NCI-H2081 (cell line): ENCODE measurements at places on chromosomes 7 and 10.

DNA sequence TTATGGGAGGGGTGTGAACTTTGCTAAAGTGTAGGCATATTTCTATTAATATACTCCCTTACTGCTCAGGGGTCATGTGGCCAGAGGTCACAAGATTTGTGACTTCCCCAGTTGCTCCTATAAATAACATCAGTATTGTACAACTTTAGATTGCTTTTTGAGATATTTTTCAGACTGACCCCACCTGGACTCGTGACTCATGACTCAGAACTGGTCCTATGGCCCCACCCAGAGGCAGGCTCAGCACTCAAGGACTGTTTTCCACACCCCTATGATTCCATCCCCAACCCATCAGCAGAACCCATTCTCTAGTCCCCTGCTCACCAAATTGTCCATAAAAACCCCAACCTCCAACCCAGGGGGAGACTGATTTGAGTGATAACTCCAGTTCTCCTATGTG lies 2.7 kb upstream of the CUL2 start:
- no peak for DNase-seq

- DNase-seq: no peak
Observed at GRCh38 chr7:154231732-154232131, 179.5 kb downstream of the DPP6 start.

GRCh38 chr7:35717013-35717412 lies 22.1 kb upstream of the HERPUD2 start:
- DNase-seq: no peak

- no peak for DNase-seq
Observed at GRCh38 chr10:6267941-6268340, 65.2 kb downstream of the PFKFB3 start.

GRCh38 chr10:125396676-125397075 lies 236.3 kb upstream of the CTBP2 start:
- no peak for DNase-seq

- no peak for DNase-seq
Observed at GRCh38 chr7:123649964-123650363, 5.7 kb upstream of the LMOD2 start.

GRCh38 chr7:28200598-28200997 lies 20.0 kb upstream of the JAZF1 start:
- DNase-seq: no peak

GRCh38 chr10:3500408-3500856 lies 284.6 kb downstream of the KLF6 start:
- no peak for DNase-seq

GRCh38 chr10:84269773-84270172 lies 24.9 kb downstream of the RGR start:
- no peak for DNase-seq

DNA sequence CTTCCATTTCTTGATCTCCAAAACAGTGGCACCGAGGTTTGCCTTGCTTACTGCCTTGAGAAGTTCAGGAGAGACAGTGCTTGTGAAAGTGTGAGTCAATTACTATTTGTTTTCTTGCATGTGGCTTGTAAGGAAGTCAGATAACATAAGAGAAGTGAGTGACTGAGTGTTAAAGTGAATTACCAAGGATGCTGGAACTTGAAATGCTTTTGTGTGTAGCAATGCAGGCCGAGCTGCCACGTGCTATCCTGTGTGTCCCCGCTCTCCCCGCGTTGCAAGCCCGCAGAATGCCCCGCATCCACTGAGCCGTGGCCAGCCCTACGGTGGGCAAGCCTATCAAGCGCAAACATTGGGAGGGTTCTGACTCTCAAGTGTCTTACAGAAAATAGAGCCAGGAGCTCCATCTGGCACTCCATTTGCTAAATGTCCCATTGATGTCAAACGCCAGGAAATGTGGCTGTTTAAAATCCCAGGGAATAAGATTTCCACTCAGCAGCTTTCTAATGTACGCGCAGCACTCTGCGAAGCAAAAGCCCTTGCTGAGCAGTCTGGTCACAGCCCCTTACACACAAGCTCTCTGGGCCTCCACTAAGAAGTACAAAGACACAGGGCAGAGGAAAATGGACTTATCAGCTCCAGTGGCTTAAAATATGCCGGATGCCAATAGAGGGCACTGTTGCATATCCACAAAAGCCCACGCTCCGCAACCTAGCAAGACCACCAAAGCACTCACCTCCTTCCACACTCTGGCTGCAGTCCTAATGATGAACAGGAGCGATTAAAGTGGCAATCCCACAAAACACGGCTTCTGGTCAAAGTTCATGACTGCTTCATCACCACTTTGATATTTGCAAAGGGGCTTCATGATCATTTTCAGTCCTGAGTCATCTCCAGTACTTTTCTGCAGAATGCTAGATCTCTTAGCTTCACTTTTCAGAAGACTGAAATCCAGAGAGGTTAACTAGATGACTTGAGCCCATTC lies 158.0 kb upstream of the ITGB1 start:
- DNase-seq: peak; percentile 36

- DNase-seq: no peak
Observed at GRCh38 chr10:17003151-17003550, 126.5 kb downstream of the CUBN start.

DNA sequence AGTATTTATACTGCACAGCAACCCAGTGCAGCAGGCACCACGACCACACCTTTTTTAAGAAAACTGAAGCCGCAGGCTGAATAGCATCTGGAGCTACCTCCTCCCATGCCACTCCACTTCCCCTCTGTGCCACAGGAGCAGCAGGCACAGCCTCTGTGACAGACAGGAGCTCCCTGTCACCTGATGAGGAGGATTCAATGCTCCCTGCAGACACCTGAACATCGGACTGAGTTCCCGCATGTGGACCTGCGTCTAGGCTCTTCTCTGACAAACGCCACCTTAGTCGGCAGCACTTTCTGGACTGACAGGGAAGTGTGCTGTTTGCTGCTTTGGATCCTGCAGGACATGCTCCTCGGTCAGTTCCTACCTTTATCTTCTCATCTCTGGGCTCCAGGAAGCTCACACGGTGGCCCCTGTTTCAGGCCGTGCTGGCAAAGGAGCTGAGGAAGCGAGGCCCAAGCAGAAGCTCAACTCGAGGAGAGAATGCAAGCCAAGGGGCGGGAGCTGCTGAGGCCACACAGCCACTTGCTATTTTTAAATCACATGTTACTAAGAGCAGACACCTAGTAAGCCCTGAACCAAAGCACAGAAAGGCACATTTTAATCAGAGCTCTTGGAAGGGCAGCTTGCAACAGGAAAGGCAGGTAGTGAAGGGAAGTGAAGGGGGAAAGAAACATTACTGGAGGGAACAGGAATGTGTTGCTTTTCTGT lies 56.6 kb downstream of the VOPP1 start:
- DNase-seq: no peak

DNA sequence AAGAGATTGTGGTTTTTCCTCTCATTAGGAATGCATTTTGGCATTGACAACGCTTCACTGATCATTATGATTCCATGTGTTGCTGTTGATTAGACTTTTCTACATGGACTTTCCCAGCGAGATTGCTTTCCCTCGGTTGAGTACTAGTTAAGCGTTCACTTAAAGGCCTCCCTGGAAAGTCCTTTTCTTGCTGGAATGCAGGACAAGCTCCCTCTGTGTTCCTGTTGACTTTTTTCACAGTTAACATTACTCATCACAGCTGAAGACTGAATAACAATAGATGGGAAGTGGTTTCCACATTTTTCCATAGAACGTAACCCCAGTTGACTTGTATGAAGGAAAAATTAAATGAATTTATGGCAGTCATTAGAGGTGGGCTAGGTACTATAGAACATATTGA lies 2.6 kb upstream of the CAV1 start:
- no peak for DNase-seq

GRCh38 chr10:24310104-24310503 lies 101.2 kb downstream of the KIAA1217 start:
- DNase-seq: no peak

DNA sequence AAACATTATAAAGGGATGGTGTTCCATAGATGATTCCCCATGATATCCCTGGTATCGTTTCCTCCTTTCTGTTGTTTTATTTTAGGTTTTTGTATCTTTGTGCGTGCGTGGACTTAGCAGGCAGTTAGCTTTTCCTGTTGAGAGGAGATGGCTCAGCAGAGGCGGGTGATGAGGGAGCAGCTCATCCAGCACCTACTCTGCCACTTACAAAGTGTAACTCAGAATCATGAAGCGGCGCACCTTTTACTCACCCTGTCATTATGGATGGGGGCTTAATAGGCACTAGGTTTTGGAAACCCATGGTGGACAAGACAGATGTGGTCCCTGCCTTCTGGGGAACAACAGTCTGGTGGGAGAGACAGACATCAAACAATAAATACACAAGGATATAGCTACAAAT lies 17.1 kb downstream of the FAM241B start:
- DNase-seq: no peak

DNA sequence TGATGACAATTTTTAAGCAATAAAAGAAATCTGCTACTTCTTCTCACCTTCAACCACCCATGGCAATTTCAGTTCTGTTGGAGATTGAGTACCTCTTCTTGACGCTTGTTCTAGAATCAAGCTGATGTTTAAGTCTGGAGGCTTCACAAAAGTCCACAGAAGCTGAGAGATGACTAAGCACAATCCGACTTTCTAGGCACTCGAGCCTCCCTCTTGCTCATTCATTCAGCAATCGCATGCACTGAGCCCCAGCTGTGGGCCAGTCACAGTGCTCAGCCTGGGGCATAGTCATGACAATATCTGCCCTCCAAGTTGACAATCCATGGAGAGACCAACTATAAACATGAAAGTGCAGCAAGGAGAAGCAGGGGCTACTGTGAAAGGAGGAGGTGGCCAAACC lies 103.2 kb downstream of the IPMK start:
- no peak for DNase-seq

- DNase-seq: no peak
Observed at GRCh38 chr10:72058989-72059842, 29.1 kb downstream of the SPOCK2 start.

- DNase-seq: no peak
Observed at GRCh38 chr7:36153571-36154097, 580 bp downstream of the EEPD1 start.

- DNase-seq: no peak
Observed at GRCh38 chr7:85565276-85565675, 378.4 kb upstream of the SEMA3D start.

- DNase-seq: no peak
Observed at GRCh38 chr10:85926986-85927385, 439.6 kb downstream of the GRID1 start.

GRCh38 chr10:23715363-23715762 lies 276.5 kb downstream of the OTUD1 start:
- no peak for DNase-seq

DNA sequence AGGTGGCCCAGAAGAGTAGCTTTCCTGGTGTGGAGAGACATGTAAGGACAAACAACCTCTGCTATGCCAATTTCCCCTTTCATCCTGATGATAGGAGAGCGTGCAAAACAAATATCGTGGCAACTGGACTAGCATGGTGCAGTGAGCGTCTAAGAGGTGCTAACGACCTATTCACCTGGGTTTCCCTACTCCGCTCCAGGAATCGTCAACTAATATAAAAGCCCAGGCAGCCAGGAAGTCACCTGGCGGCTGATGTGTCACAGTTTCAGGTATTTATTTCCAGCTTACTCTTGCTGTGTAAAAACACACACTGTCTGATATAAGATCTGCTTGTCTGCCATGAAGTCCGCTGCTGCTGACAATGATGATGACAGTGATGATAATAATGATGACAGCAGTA lies 56.5 kb upstream of the EFCAB10 start:
- DNase-seq: peak; percentile 89

- no peak for DNase-seq
Observed at GRCh38 chr10:89679986-89680385, 21.4 kb upstream of the KIF20B start.

GRCh38 chr7:94630855-94631254 lies 25.1 kb downstream of the SGCE start:
- DNase-seq: no peak

DNA sequence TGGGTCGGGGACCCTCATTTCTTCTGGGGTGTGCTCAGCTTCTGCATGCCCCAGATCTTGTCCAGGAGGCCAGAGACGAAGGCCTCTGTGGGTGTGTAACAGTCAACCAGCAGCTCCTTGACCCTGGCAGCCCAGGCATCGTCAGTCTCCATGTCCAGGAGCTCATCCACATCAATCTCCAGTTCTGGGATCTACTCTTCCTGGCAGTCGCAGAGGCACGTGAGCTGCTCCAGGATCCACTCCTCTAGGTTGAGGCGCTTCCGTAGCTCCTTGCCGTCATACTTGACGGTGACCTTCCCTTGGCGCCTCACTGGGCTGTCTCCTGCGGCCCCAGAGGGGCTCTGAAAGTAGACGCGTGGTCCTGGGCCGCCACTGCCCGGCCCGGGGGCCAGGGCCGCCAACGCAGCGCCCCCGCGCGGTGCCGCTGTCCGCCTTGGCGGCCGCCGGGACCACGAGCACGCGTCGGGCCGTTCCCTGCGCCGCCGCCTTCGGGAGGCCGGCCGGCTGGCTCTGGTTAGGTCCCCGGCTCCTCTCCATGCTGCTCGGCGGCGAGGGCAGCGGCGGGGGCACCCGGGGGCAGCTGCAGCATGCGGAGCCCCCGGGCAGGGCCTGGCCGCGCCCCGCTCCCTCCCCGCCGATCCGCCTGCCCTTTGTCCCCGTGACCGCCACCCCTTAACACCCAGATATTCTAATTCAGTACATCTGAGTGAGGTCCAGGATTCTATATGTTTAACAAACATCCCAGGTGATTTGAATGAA lies 170.5 kb downstream of the SEPTIN7 start:
- DNase-seq: no peak

GRCh38 chr7:42096681-42097561 lies 140.1 kb downstream of the GLI3 start:
- no peak for DNase-seq
